GM20000 (cell line): ENCODE measurements at places on chromosomes 7 and 10.
A peak's percentile ranks its signal among the peaks of the same experiment; 100 is the strongest.

GRCh38 chr10:105413997-105414396 lies 772.9 kb downstream of the SORCS3 start:
- no peak for DNase-seq

DNA sequence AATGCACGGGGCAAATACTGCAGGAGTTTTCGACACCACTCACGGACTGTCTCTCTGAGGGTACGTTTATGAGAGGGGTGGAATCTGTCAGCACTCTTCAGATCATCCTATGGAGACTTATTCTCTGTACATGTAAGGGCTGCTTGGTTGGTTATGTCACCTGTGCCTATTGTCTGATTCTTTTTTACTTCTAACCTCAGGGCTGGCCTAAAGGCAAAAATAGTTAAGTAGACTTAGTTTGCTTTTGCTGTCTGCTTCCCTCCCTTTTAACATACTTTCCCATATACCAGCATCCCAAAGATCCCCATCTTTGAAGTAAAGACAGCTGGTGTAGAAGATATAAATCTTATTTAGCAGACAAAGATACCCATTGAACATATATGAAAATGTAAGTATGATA lies 105.9 kb downstream of the PRKG1 start:
- no peak for DNase-seq

DNA sequence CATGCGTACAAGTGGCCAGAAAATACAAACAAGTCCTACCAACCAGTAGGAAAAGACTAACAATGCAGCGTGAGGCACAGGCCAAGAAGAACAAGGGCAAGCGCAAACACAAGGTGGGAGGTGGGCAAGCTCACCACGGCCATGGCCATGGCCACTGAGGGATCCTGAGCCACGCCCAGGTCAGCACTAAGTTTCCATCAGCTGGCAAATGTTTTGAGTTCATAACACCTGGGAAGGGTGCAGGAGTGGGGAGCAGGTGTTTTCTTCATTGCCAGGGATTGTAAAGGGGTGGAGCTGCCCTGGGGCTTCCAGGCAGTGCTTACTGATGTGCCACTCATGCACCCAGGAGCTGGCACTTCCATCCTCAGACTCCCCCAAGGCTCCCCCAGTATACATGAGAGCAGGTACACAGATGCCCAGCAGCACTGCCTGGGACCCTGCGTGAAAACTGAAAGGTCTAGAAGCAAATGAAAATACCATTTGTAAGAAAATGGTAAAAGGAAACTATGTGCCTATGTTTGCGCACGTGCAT lies 139.2 kb upstream of the RET start:
- no peak for DNase-seq

DNA sequence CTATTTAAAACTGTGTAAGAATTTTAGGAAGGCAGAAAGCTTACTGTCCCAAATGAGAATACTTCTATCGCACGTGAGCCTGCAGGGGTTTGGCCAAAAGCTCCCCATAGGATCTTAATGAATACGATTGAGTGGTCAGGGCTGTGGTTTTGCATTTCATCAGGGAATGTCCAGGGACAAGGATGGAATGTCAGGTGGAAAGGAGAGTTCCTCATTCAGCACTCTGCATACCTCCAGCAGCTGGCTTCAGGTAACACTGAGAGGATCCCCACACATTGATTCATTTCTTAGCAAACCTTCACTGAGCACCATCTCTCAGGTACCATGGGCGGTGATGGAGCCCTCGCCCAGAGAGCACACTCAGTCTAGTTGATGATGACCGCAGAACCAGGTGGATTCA lies 27.2 kb downstream of the ANK3 start:
- DNase-seq: no peak

DNA sequence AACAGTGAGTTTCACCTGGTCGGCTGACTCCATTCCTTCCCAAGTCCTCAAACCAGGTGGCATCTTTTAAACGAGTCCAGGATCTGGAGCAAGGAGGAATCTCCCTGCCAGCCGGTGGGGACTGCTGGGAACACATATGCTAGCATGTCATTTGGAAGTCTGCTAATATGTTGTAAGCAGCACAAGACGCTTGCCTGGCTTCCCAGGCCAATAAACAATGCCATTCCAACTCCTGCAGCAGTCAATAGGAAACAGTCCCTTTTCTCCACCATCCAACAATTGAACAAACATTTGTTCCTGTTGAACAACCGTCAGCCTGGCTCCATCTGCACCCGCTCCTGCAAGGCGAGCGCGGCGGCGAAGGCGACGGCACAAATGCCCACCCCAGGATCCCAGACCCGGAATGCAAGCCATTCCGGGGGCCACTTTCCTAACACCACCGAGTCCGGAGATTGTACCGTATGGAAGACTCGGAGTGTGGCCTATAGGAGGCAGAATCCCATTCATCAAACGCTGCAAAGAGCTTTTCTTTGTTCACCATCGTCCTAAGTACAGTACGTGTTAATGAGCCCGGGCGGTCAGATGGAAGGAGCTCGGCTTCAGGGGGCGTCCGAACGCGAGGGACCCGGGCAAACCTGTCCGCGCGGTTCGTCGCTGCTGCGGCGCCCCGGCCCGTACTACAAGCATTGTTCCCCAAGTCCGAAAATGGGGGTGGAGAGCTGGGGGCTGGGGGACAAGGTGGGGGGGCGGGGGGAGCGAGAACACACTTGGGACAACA lies 1.6 kb downstream of the FAM53B start:
- DNase-seq: no peak

- DNase-seq: no peak
Measured at GRCh38 chr10:46299536-46300369, 13.0 kb downstream of the ANTXRL start.

GRCh38 chr10:127934383-127934782 lies 27.5 kb downstream of the PTPRE start:
- DNase-seq: no peak

- no peak for DNase-seq
Measured at GRCh38 chr7:150642926-150643325, 10.7 kb upstream of the GIMAP6 start.

DNA sequence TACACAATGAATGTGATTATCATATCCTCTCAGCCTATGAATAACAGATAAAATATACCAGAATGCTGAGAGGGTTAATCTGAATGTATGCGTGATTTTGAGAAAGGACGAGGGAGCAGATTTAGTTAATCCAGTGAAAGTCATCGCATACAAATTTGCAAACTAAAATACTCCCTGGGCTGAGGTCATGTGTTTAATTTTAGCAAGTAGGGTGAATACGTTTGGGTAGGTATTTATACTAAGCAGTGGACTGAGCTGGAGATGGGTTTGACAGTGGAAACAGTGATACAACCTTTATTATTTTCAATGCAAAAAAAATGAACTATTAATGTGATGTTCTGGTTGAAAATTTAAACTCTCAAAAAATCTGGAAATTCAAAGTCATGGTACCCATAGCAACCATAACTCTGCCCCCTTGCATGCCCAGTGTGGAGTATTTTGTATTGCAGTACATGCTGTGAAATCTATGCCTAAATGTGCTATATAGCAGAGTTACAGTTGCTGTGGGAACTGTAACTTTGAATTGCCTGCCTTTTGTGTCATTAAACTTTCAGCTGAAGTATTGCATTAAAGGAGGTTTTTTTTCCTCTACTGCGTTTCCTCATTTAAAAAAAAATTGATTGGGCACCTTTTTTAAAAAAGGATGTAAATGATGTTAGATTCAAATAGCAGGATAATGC lies 9.5 kb upstream of the ARID5B start:
- no peak for DNase-seq

GRCh38 chr7:28921822-28922221 lies 36.3 kb downstream of the TRIL start:
- peak; percentile 59 for DNase-seq

DNA sequence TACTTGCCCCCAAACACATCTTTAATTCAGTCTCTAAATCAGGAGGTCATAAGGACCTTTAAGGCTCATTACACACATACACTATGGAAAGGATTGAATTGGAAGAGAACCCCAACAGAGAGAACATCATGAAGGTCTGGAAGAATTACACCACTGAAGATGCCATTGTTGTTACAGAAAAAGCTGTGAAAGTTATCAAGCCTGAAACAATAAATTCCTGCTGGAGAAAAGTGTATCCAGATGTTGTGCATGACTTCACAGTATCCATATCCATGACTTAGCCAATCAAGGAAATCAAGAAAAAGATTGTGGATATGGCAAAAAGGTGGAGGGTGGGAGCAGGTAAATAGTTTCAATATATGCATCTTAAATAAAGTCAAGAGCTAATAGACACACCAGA lies 13.7 kb downstream of the LIPA start:
- DNase-seq: no peak
